NCI-H1105 (cell line): ENCODE measurements at places on chromosomes 12 and 14.

DNA sequence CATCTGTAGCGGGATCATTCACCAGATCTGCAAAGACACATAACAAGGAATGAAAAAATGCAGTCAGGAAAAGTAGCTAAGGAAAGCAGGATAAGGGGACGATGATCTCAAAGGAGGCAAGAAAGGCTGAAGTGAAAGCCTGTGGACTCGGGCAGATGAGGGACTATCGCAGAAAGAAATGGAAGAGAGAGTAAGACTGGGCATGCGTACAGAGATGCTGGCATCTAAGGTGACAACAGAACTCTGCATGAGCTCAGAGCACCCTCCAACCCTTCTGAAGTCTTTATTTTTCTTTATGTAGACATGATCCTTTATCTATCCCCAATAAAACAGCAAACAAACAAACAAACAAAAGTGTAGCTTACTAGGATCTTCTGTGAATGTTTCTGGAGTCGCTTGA is 7.2 kb downstream of the MFAP5 start:
- no peak for DNase-seq

- no peak for DNase-seq
Measured at GRCh38 chr12:13961971-13962370, 19.4 kb downstream of the GRIN2B start.

- no peak for DNase-seq
Measured at GRCh38 chr12:54277823-54278276, 2.1 kb downstream of the CBX5 start.

DNA sequence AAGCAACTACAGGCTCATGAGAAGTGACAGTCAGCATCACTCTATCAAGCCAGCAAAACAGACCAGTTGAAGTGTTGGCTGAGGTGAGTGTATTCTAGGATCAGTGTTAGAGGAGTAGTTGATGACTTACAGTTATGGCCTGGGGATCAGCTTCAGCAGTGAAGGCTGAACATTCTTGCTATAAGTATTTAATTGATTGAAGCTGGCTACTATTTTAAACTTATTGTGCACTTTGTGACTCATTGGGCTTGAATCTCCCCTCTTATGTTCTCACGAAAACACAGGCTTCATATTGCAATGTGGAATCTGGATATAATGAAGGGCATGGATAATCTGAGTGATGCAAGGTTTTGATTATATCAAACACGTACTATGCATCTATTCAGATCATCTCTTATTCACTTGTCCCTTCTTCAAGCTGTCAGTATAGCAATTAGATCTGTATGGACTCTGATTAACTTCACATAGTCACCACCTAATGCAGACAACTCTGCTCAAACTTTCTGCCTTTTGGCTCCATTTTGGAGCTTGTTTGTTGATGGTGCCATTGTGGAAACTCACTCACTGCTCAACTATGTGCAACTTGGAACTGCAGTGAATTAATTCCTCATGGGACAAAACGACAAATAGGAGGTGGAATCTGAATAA is 309.2 kb downstream of the SLC16A7 start:
- no peak for DNase-seq

GRCh38 chr12:52558781-52559445 is 6.0 kb upstream of the KRT71 start:
- DNase-seq: no peak
